NCI-H1092 treated with DMSO at 0.1 percent for 48 hours (cell line): ENCODE measurements at places on chromosomes 12 and 14.

GRCh38 chr12:39417916-39418315 lies 25.0 kb downstream of the KIF21A start:
- no peak for DNase-seq

DNA sequence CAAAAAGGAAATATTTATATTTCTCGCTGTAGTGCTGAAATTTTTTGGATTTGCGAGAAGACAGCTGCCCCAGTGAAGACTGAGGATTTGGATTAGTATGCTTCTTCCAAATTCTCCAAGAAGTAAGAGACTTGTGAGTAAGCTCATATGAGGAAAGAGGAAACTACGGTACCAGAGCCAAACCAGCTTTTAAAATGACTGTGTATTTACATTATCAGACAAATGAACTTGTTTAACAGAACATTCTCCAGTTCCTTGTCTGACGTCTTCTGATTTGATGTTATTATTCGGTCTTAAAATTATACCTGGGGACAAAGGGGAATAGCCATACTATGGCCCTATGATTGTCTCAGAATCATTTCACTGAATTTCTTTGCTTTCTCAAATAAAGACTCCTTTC lies 8.0 kb downstream of the CLEC12B start:
- no peak for DNase-seq

GRCh38 chr12:109706747-109707469 lies 6.7 kb upstream of the FAM222A start:
- DNase-seq: peak; percentile 56

DNA sequence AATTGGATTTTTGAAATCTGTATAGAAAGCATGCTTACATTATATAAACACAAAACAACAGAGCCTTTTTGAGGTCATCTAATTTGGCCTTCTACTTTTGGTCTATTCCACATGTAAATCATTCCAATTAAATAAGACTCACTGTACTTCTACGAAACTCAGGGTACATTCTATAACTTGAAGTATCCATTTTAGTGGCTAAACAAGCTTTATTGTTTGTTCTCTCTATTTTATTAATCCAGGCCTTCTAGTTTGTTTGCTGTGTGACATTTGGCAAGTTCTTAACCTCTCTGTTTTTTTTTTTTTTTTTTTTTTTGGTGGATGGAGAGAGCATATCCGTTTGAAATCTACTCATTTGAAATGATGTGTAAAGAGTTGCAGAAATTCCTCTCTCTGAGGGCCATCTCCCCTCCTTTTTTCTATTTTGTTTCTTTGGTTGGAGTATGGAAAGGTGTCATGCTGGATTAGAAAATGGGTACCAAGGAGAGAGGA lies 58.1 kb upstream of the C12orf71 start:
- DNase-seq: no peak

- DNase-seq: peak; percentile 64
Measured at GRCh38 chr14:49879646-49880204, 13.2 kb upstream of the ARF6 start.

- DNase-seq: no peak
Measured at GRCh38 chr12:78128211-78128610, 297.5 kb downstream of the NAV3 start.

DNA sequence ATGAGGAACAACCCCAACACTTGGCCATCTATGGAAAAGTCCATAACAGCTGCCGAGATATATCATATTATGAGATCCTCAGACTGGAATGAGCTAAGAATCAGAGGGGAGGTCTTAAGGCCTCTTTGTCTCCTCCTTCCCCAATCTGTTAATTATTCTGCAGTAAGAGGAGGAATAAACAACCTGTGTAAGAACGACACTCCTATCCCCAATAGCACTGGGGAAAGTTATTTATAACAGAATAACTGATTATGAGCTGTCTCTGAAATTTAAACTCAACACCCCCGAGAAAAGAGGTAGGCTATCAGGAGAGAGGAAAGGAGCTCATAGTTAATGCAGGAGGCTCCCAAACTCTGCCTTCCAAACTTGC lies 68.0 kb downstream of the NIN start:
- DNase-seq: no peak

GRCh38 chr12:87870493-87871460 lies 158.4 kb downstream of the C12orf50 start:
- DNase-seq: no peak

GRCh38 chr12:109822951-109823411 lies 10.2 kb downstream of the TRPV4 start:
- DNase-seq: no peak

- no peak for DNase-seq
Measured at GRCh38 chr14:75339059-75339458, 60.4 kb downstream of the FOS start.

GRCh38 chr14:28116716-28117115 lies 649.9 kb upstream of the FOXG1 start:
- no peak for DNase-seq

DNA sequence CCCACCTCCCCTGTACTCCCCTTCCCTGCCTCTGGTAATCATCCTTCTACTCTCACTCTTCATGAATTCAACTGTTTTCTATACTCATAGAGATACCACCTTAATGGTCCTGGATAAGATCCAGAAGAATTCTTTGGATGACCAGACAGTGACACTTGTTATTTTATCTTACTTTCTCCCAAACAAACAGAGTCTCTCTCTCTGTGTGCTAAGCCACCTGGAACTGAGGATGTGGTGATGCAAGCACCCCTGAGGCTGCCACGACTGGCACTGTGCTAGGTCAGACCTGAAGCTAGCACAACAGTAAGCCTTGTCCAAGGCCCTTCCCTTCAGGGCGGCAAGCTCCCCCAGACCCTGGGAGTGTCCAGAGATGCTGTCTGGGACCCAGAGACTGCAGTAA lies 250.2 kb downstream of the C12orf50 start:
- no peak for DNase-seq

DNA sequence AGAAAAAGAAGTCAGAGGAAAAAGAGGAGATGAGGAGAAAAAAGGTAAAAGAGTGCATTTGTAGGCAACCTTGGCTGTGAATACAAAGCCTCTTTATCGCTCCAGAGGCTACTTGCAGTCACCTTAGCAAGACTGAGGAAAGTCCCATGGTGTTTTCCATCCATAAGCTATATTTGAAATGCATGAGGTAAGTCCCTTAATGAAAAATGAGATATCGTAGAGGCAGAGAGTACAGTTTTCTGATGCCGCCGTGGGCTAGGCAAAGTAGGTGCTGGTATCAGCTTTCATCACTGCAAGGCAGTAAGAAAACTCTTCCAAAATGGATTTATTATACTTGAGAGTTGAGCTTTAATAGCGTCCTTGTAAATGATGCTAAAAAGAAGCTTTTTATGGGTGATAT lies 186.8 kb downstream of the ASCL1 start:
- DNase-seq: no peak

- no peak for DNase-seq
Measured at GRCh38 chr14:81085596-81085995, 130.2 kb downstream of the TSHR start.

- DNase-seq: no peak
Measured at GRCh38 chr14:48429512-48429911, 754.1 kb upstream of the MDGA2 start.

GRCh38 chr12:90124914-90125313 lies 416.3 kb upstream of the ATP2B1 start:
- DNase-seq: peak; percentile 75
